BE2C (cell line): ENCODE measurements at places on chromosomes 12 and 14.

GRCh38 chr12:49052451-49053208, 8.0 kb downstream of the KMT2D start:
- no peak for DNase-seq

GRCh38 chr12:104201238-104202001, 14.2 kb upstream of the TXNRD1 start:
- peak; percentile 37 for DNase-seq

DNA sequence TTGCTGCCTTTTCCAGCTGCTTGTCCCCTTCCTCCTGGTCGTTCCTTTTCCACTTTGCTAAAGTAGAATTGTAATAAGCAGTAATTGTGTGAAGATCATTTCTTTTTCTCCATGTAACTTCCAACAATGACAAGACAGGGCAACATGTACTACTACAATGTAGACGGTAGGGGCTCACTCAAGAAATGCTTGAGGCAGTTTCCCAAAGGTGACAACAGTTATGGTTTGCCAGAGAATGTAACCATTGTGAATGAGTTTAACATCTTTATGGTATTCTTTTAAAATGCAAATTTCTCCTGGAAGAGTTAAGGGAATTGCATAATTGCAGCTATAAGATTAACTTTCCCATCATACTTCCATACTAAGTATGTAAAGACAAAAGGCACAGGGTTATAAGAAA, 23.8 kb upstream of the PHLDA1 start:
- no peak for DNase-seq

DNA sequence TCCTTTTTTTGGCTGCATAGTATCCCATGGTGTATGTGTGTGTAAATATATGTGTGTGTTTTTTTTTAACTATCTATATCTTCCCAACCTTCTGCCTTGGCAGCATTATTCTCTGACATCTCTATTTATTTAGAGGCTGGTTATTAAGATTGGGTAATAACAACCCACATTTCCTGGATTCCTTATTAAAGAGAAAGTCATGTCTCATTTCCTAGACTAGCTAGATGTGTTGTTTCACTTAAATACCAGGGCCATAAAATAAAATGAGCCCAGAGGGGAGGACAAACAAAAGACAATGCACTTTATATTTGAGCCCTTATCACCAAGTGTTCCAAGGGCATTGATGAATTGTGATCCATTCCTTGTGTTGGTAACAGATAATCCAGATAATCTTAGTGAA, 169.1 kb downstream of the SLC5A8 start:
- DNase-seq, result no peak

- DNase-seq, result no peak
Measured at GRCh38 chr14:69666690-69667211, 55.4 kb downstream of the SUSD6 start.

DNA sequence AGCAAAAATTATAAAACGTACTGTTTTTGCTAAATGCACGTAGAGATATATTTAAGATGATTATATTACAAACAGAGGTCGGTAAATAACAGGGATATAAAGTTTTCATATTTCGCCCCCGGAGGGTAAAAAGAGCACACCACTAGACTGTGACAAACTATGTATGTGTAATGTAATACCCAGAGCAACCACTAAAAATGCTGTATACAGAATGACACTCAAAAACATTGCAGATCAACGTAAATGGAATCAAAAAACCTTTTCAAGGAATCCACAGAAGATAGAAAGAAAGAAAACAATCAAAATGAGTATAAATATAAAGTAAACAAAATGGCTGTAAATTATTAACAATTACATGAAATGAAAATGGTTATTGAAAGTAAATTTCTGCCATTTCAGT, 37.6 kb upstream of the PRB4 start:
- no peak for DNase-seq

GRCh38 chr12:79927772-79928474, 7.0 kb downstream of the PPP1R12A start:
- DNase-seq, result no peak

- DNase-seq, result no peak
Measured at GRCh38 chr12:38159591-38160317, 156.8 kb upstream of the ALG10B start.

GRCh38 chr12:78241446-78241845, 410.8 kb downstream of the NAV3 start:
- no peak for DNase-seq

DNA sequence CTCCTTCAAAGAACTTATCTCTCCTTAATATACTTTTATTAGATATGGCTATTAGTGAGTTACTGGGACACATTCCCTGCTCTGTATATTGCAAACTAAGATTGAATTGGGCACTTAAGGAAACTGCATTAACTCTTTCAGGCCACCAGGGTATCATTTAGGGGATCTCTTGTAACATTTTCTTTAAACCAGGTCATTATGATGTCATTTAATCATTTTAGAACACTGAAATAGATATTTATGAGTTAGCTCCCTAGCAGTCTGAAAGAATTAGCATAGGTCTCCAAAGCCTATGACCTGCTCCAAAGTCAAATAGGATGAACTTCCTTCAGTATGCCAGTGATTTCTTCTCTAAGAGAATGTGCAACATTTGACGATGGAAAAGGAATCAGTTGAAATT, 506.9 kb downstream of the FOXG1 start:
- no peak for DNase-seq

GRCh38 chr14:32330351-32331111, 1.4 kb downstream of the AKAP6 start:
- DNase-seq, result no peak

- DNase-seq, result no peak
Measured at GRCh38 chr14:100219126-100219785, 19.7 kb upstream of the YY1 start.

DNA sequence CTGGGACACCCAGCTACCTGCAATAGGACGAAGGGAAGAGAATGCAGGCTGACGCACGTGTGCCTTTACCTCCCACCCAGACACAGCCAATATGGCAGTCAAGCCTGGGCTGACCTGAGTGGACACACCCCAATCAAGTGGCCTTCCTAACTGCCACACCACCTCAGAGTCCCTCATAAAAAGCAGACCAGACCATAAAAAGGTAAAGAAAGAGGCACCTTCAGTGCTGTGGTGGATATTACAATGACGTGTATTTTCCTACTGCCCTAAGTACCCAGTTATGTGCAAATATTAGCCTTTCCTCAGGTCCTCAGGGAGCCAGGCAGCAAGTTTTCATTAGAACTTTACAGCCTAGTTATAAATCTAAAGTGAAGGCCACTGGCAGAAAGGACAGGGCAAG, 75.8 kb downstream of the KCNK10 start:
- DNase-seq, result no peak

- no peak for DNase-seq
Measured at GRCh38 chr12:31813305-31813704, 84.5 kb upstream of the AMN1 start.

DNA sequence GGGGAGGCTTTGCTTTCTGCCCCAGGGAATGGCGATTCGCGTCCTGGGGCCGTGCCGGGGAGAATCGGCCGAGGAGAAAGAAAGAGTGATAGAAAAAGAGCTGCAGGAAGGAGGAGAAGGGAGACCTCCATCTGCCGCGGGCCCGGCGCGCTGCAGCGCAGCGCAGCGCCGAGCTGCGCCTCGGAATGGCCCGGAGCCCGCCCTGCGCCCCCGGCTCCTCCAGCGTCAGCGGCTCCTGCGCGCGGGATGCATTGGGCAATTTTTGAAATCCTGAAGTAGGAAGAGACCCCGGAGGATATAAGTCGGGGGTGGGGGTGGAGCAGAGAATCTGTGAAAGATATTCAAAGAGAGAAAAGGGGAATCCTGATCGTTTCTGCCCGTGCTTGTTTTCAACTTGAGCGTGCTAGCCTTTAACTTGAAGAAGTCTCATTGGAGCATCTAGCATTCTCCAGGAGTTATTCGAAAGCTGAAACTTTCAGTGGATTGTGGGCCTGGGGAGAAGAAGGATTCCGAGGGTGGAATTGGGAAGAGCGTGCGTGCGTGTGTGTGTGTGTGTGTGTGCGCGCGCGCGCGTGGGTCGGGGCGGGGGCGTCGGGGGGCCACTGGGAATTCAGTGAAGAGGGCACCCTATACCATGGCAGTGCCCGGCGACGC, 441 bp downstream of the PDE3A start:
- DNase-seq, result peak; percentile 50

DNA sequence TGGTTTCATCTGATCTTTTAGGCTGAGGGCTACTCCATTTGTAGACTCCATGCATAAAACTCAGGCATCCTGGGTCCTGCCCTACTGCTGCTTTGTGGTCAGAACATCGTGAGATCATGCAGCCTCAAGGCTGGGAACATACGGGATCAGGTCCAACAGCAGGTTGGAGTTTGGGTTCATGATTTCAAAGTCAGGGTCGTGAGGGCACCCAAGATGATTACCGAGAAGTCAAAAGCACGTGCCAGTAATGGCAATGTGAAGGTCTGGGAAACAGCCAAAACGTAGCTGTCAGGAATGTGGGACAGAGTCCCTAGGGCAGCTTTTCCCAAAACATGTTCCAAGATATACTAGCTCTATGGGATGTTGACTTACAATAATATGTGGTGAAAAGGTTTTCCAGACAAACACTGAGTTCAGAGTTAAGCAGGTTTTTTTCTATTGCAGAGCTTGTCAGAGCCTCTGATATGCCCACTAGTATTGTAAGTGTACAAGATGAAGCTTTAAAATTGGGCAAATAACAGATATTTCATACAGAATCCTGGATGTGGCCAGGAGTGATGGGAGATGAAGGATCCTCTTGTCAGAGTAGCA, 130.3 kb upstream of the DNM1L start:
- DNase-seq, result no peak

GRCh38 chr12:59317598-59317997, 278.2 kb upstream of the SLC16A7 start:
- no peak for DNase-seq

- DNase-seq, result no peak
Measured at GRCh38 chr12:22670762-22671161, 45.8 kb downstream of the ETNK1 start.

DNA sequence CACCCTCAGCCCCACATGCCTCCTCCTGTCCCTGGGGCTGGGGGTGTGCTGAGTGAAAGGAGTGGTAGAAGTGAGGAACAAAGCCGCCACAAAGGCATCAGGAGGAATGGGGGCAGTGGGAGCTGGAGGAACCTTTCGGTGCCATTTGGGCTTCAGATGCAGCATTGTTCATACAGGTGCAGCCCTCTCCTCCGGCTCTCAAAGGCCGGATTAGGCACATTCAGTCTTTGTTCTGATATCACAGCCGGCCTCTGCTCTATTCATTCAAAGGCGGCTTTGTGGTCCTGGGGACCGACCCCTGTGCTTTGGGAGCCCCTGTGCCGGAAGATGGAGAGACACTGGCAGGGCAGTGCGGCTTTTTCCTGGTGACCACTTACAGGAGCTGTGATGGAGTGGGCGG, 53.2 kb downstream of the SMOC1 start:
- no peak for DNase-seq

DNA sequence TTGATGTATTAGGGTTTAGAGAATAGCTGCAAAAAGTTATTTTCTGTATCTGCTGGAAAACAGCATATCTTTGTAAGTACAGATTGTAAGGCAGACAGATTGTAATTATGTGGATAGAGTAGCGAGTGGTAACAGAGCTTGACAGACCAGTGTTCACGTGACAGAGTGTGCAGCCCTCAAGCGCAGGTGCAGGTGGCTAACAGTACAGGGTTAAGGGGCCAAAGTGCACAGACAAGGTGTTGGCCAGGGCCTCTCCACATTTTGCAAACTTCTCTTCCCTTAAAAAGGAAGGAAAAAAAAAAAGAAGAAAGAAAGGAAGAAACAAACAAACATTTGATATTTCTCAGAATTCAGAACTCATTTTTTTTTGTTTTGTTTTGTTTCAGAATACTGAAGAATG, 25.2 kb upstream of the KLHL42 start:
- DNase-seq, result no peak

- no peak for DNase-seq
Measured at GRCh38 chr14:32611752-32612151, 282.7 kb downstream of the AKAP6 start.

GRCh38 chr12:12194206-12194605, 72.6 kb downstream of the LRP6 start:
- no peak for DNase-seq

GRCh38 chr12:132653567-132654290, 33.4 kb downstream of the POLE start:
- no peak for DNase-seq

DNA sequence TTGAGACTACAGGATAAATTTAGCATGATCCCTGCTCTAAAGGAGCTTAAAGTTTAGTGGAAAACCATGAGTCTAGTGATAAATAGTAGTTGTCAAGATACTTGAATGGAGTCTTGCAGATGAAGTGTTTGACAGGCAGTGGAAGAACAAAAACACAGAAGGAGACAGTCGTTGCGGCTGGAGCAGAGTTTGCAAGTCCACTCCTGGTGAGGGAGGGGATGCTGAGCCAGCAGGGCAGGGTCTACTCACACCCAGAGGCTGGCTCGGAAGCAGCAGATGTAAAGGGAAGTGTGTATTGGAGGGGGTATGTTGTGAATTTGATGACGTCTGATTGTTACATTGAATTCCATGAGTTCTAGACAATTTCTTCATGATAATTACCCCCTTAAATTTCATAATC, 61.3 kb downstream of the TRAF3 start:
- DNase-seq, result no peak

DNA sequence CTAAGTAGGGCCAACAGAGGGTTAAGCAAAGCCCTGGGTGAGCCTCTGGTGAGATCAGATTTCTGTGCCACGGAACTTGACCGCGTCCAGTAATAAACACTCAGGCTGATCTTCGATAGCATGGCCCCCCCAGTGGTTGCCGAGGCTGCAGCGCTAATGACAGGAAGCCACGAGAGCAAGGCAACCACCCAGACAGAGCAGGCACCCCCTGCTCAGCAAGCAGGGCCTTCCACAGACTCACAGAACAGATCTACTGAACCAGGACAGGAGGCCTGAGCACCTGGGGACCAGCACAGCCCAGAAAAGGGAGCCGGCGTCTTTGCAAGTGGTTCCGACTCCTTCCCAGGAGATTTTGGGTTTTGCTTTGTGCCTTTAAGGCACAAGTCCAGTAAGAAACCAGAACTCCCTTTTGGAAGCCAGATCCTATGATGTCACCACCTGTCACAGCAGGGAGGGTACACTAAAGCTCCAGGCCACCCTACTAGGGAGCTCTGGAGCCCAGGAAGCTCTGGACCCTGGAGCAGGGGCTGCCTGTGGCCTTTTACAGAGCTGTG, 42.3 kb downstream of the BCL11B start:
- DNase-seq, result no peak

GRCh38 chr12:132164426-132164825, 20.2 kb downstream of the NOC4L start:
- DNase-seq, result no peak

DNA sequence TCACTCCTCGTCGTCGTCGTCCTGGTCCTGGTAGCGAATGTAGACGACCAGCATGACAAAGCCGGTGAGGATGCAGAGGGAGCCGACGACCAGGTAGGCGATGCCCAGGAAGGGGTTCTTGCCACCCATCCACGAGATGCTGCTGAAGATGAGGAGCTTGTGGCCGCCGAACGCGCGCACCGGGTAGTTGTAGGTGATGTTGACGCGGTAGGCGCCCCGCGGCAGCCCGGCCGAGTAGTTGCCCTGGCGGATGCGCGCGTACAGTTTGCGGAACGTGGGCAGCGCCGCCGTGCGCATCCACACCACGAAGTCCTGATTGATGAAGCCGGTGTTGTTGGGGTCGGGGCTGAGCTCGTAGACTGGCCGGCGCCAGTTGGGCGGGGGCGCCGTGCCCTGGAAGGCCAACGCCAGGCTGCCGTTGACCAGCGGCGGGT, 1.0 kb downstream of the TMEM30B start:
- DNase-seq, result no peak

GRCh38 chr12:57474430-57474829, 5.2 kb downstream of the ARHGAP9 start:
- DNase-seq, result no peak

GRCh38 chr14:63045612-63046320, 508 bp upstream of the KCNH5 start:
- peak; percentile 78 for DNase-seq
